ENCODE measurements at places on chromosomes 16 and 17.

GRCh38 chr16:12951392-12951791 is 50.0 kb downstream of the SHISA9 start:
- DNase-seq: no peak

- no peak for DNase-seq
Measured at GRCh38 chr17:76365256-76365903, 11.7 kb upstream of the PRPSAP1 start.

DNA sequence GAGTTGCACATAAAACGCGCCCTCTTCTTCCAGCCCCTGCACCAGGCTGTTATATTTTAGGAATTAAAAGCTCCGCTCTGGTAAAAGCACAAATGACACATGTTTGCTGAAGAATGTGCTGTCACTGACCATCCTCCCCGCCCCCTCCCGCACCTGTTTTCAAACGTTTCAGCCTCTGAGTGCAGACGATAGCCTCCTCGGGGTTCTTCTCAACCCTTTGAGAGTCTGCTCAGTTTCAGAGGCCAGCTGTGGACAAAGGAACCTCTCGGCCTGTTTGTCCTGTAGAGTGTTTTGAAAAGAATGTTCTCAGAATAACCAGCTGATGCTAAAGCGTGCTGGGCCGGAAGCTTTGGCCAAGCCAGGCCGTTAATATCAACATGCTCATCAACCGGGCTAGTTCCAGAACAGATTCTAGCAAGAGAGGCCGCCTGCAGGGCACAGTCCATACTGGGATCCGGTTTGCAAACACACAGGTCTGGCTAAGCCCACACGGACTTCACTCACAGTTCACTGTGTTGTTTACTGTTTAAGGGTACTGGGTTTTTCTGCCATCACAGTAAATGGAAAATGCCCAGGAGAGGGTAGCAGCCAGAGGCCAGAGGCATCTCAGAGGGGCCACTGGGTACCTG is 6.4 kb upstream of the CACNG4 start:
- DNase-seq: no peak

- no peak for DNase-seq
Measured at GRCh38 chr17:76791053-76791980, 53.4 kb downstream of the MFSD11 start.

DNA sequence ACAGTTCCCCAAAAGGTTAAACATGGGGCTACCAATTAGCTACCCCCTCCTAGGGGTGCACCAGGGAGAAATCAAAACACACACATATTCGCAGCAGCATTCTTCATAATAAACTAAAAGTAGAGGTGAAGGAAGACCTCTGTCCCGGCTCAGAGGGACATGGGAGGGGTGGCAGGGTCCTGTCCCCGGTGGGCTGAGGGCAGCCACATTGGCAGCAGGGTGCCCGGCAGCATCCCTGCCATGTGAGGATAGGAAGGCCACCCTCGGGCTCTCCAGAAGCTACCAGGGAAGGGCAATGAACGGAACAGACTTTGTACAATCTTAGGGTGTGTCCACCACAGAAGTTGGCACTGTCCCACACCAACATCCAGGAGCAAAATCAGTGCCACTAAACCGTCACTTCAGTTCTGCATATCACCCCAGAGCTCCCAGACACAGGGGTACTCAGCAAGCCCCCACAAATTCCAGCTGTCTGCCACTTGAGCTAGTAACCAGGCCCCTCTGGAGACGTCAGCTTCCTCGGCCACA is 3.1 kb upstream of the DNAH17 start:
- DNase-seq: no peak
